Activated T-cell treated with anti-CD3 and anti-CD28 coated beads, Interleukin-2, amount 50 U/mL, for 72 hours (primary cell): ENCODE measurements at places on chromosomes 7 and 10. TPM values are rescaled to one million over a fixed set of nuclear protein-coding genes. Genes with fewer than 3 reads are reported as not detected.

CDHR1 gene
- 0.36 TPM for total RNA-seq

SFTPA1 gene
- total RNA-seq = not detected

GRCh38 chr7:121901026-121901425, 28.1 kb downstream of the PTPRZ1 start:
- H3K4me3 ChIP-seq = no peak overlapping the region
- no peaks in the 10 kb centered on the region for H3K36me3 ChIP-seq
- no peaks in the 10 kb centered on the region for H3K4me1 ChIP-seq

GRCh38 chr7:81478664-81479063, 291.2 kb downstream of the HGF start:
- no peak overlapping the region for H3K27ac ChIP-seq
- H3K36me3 ChIP-seq = no peaks in the 10 kb centered on the region
- no peak overlapping the region for H3K4me3 ChIP-seq
- H3K27me3 ChIP-seq = no peaks in the 10 kb centered on the region
- H3K4me1 ChIP-seq = no peaks in the 10 kb centered on the region

DNA sequence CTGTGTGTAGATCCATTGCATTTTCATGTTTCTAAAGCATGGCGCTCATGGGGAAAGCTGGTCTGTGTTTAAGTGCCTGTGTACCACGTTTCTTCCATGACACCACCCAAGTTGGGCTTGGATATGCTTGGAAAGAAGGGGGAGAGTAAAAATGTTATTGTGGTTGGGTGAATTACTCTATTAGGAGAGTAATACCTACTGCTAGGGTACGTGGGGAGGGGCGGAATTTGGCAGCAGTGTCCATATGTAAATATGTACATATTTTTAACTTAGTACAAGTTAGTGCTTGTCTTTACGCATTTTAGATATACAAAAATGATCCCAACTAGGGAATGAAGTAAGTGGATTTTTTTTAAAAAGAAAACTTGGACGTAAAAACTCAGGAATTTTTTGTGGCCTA, 42.9 kb upstream of the SAMD8 start:
- no peak for DNase-seq
- no peak overlapping the region for H3K27ac ChIP-seq

DNA sequence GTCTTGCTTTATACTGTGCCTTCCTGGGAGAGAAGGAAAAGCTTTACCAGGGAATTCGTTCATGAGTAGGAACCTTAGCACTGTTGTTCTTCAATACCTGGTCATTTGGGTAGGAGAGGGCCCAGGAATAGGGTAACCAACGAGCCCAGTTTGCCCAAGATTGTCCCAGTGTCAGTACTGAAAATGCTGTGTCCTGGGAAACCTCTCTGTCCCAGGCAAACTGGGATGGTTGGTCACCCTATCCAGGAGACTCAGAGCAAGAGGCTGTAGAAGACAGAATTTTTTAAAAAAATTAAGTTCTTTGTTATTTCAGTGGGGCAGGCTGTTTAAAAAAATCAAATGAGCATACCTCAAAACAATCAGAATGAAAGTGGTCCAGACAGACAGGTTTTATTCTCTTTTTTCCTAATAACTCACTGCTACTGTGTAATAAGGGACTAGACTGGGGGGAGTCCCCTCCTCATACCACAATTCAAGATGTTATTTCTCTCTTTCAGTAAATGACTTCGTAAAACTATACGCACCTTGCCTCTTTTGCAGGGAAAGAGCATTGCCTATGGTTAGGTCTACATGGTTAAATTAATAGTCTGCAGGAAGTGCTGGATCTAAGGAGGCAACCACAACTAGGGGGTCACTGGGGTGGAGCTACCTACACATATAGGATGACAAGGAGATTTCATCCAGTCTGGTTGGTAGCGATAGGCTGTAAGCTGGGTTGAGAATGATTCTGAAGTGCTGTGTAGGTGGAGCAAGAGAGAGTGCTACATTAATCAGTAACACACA, 41.1 kb upstream of the FAM133B start:
- H3K4me3 ChIP-seq = peak overlapping the region; percentile 59
- peak overlapping the region; percentile 93 for H3K27ac ChIP-seq
- H3K36me3 ChIP-seq = peaks cover 39% of the 10 kb centered on the region

DNA sequence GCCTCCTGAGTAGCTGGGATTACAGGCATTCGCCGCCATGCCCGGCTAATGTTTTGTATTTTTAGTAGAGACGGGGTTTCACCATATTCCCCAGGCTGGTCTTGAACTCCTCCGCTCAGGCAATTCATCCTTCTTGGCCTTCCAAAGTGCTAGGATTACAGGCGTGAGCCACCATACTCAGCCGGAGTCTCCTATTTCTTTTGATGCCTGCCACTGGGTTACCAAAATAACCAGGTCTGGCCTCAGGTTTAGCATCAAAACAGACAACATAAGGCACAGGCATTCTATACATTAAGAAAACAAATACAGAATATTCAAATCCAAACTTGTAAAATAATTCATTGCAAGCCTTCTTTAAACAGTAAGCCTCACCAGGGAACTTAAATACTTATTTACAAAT, 289.8 kb upstream of the IMMP2L start:
- H3K27ac ChIP-seq = no peak overlapping the region
- H3K27me3 ChIP-seq = peaks cover 5% of the 10 kb centered on the region
- H3K4me3 ChIP-seq = no peak overlapping the region
- H3K36me3 ChIP-seq = peaks cover 4% of the 10 kb centered on the region
- no peak for DNase-seq
- H3K4me1 ChIP-seq = no peaks in the 10 kb centered on the region

DNA sequence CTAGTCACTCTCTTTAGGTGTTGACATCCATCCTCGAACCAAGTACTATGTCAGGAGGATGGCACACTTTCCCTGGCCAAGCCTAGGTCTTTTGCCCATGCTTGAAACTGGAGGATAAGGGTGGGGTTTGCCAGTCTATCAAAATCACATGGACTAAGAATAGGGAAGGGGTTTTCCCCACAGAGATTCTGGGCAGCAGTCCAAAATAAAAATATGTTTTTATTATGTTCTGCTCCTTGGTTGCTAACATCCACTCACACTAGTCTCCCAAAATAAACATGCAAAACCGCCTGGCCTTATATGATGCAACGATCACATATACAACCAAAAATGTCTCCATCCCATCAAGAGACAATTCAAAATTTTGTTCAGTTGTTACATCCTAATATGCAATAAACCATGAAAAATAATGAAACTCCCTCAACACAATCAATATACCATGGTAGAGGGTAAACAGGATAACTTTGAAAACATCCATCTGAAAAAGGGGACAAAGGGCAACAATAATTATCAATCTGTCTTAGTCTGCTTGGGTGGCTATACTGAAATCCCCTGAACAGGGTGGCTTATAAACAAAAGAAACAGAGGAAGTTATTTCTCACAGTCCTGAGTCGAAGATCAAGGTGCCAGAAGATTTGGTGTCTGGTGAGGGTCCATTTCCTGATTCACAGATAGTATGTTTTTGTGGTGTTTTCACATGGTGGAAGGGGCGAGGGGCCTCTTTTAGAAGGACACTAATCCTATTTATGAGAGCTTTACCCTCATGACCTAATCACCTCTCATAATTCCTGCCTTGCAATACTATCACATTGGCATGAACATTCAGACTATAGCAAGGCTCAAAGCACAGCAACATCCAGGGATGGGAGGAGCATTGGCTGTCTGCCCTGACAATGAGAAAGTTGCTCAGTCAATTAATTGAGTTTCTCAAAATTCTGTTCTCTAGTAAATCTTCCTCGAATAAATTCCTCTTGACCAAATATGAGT, 159.3 kb downstream of the ETV1 start:
- no peaks in the 10 kb centered on the region for H3K27me3 ChIP-seq
- no peaks in the 10 kb centered on the region for H3K36me3 ChIP-seq
- H3K27ac ChIP-seq = no peak overlapping the region
- no peak for DNase-seq
- H3K4me3 ChIP-seq = no peak overlapping the region

DNA sequence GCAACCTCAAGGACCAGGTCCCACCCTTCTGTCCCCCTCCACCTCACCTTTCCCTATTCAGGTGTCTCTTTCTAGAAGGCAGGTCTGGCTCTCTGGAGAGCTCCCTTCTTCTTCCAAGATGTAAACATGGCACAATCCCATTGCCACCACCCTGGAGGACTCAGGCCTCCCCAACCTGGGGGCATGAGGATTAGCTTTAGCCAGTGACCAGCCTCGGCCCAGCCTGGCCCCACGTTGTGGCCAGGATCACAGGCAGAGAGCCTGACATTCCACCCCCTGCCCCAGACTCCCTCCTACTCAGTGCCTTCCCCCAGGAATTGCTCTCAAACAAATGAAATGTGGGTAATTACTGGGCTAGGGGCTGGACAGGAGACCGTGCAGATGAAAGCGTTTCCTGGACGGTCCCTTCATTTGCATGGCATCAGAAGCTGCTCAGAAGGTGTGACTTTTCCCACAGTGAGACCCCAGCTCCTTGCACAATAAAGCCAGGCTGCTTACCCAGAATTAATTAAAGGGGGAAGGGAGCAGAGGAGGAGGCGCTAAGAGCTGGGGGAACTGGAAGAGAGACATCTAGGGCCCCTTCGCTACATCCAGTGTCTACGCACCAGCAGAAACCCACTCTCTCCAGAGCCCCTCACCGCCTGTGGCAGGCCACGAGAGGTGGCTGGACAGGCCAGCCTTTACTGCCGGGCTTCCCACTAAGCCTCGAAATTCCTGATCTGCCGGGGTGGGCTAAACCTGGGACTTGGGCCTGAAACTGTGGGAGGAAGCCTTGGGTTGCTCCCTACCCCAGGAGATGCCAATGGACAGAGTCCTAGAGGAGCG, 7.7 kb downstream of the FGF8 start:
- no peak overlapping the region for H3K27ac ChIP-seq
- peaks cover 53% of the 10 kb centered on the region for H3K27me3 ChIP-seq
- no peaks in the 10 kb centered on the region for H3K36me3 ChIP-seq
- DNase-seq = no peak

GRCh38 chr7:132386201-132386681, 190.0 kb downstream of the PLXNA4 start:
- H3K4me1 ChIP-seq = no peaks in the 10 kb centered on the region
- no peak overlapping the region for H3K27ac ChIP-seq
- no peaks in the 10 kb centered on the region for H3K36me3 ChIP-seq
- no peak for DNase-seq

DNA sequence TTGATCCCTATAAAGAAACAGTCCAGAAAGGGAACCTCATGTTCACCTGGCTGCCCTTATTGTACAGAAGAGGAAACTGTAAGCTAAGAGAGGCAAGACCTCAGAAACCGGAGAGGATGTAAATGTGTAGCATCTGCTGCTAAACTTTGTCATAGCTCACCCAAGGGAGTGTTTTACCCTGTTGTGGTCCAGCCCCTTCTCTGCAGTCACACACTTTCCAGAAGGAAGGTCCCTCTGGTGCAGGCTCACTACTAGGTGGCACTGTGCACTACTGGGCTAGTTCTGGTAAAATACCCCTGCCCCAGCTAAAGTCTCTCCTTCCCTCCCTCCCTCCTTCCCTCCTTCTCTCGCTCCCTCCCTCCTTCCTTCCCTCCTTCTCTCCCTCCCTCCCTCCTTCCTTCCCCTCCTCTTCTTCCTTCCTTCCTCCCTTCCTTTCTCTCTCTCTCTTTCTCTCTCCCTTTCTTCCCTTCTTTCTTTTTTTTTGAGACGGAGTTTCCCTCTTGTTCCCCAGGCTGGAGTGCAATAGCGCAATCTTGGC, 42.5 kb upstream of the LCOR start:
- no peaks in the 10 kb centered on the region for H3K36me3 ChIP-seq
- no peaks in the 10 kb centered on the region for H3K4me1 ChIP-seq
- H3K27me3 ChIP-seq = peaks cover 50% of the 10 kb centered on the region
- no peak overlapping the region for H3K27ac ChIP-seq

DNA sequence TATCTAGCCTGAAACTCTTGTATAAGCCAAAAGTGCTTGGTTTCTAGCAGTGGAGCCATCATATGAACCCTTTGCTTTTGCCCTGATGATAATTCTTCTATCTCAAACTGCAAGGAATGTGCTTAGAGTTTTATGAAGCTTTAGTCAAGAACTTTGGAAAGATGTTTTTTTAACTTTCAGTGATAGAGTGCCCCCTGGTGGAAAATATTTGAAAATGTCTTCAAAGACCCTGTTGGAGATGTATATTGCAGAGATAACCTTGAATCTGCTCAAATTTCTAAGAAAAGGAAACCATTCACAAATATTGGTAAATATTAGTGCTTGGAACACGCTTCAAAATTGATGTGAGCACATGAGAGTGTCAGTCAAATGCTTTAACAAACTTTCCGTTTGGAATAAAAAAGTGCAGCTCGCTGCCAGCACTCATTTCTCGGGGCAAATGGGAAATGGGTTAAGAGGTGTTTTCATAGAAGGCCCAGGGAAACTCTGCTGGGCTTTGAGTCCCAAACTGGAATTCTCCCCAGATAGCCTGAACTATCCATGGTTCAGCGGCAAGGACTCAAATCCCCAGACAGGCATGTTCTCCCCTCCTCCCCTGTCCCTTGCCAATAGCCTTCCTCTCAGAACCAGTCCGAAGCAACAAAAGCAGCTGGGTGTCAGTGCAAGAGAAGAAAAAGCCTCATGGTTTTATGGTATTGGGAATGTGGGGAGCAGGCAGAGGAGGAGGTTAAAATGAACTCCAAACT, 129.3 kb downstream of the MYOF start:
- peaks cover 3% of the 10 kb centered on the region for H3K4me1 ChIP-seq
- H3K4me3 ChIP-seq = no peak overlapping the region
- no peaks in the 10 kb centered on the region for H3K27me3 ChIP-seq
